ENCODE measurements at places on chromosomes 3 and 15.

DNA sequence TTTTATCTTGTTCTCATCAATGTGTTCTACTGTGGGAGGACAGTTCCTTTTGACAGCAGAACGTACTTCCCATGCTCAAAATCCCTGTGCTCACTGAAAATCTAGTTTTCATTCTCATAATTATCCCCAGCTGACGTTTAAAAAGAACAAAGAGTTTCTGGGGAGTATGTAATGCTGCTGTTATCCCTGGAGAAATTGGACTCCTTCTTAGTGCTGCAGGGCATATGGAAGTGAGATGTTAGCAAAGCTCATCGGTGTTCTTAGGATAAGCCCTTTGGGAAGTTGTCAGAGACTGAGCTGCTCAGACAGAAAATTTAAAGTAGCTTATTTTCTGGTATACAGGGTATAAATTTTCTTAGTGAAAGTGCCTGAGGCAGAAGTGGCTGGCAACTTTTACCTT lies 66.5 kb downstream of the CDAN1 start:
- DNase-seq, result no peak

DNA sequence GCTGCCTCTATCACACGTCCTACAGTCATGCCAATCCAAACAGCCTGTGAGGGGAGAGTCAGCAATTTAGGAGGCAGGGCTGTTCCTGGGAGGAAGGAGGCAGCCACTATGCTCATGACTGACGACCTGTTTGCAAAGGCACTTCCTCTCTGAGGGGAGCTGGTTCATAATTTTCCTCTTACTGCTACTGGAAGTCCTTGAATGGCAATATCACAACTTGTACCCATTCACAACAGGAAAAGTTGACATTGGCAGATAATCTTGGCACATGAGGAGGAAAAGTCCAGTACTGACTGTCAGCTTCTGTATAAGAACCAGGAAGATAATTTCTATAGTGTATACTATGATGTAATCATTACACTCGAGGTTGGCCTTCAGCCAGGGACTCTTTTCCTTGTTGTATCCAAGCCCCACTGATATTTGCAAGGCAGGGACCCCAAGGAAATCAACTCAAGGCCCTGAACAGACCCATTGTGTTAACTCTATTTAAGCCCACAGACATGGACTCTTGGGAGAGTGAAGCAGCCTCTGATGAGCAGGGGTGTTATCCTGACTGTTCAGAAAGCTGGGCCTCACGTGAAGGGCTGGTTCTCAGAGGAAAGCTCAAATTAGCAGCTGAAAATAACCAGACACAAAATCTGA lies 267.3 kb upstream of the ADAMTS9 start:
- no peak for DNase-seq

GRCh38 chr3:160091441-160091840 lies 102.8 kb downstream of the IL12A start:
- no peak for DNase-seq

DNA sequence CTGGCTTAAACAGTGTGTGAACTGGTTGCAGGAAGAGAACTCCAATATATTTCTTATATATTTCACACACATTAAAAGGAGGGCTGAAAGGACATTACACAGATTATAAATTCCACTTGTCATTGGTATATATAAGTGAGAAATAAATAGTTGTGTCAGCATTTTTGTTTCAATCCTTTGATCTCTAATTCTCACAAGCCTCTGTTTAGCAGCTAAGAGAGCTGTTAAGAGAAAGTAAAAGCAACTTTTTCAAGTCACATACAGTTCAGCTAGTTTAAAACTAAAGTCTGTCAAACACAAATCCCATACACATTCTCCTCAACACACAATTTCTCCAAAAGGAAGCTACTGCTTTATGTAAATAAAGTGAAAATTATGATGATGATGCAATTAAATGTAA lies 70.5 kb upstream of the CCDC39 start:
- DNase-seq, result no peak

- DNase-seq, result peak; percentile 95
These were observed 545.0 kb downstream of the ZPLD1 start for GRCh38 chr3:102979682-102980354.

DNA sequence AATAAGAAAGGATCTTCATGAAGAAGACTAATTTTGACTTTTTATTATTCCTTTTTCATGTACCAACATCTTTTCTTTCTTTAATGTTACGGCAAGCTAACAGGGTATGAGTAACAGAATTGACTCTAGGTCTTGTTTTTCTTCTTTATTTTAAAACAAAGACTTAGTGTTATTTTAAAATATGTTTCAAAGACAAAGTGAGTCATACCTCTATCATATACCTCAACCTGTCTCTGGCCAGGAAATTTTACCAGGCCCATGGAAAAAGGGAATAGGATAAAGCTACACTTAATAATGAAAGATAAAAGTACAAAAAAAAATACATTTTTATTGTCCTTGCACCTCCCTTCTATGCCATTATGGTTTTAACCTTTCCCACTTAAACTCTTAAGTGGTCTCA lies 57.4 kb downstream of the ZNF148 start:
- no peak for DNase-seq

DNA sequence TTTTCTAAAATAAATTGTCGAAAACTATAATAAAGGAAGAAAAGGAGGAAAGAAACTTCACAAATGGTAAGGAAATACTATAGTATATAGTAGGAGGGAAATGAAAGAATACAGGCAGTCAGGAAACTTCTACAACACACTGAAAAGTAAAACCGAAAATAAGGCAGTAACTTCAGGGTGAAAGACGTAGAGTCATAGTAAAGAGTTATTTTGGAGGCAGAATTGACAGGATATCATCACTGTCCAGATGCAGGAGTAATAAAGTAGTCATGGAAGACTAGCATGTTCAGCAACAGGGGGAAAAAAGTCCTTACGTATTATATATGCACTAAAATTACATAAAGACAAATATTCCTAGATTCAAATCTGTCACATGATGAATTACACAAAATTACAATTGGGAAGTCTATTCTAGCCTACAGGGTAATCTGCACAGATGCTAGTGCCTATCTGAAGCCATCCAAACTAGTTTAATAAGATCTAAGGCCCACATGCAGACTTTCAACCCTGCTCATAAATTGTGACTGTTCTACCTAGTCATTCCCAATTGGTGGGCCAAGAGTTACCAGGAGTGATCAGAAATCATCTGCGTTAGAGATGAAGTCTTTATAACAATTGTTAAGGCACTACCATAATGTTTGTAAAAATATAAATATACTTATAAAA lies 14.0 kb downstream of the VPS13C start:
- no peak for DNase-seq

DNA sequence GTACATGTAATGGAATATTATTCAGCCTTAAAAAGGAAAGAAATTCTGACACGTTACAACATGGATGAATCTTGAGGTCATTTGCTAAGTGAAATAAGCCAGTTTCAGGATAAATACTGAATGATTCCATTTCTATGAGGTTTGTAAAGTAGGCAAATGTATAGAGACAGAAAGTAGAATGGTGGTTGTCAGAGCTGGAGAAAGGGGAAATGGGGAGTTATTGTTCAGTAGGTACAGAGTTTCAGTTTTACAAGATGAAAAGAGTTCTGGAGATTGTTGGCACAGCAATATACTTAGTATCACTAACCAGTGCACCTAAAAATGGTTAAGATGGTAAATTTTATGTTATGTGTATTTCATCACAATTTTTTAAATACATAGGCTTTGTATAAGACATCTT lies 60.6 kb downstream of the USP8 start:
- no peak for DNase-seq

GRCh38 chr3:160106905-160107861 lies 118.0 kb upstream of the C3orf80 start:
- no peak for DNase-seq

DNA sequence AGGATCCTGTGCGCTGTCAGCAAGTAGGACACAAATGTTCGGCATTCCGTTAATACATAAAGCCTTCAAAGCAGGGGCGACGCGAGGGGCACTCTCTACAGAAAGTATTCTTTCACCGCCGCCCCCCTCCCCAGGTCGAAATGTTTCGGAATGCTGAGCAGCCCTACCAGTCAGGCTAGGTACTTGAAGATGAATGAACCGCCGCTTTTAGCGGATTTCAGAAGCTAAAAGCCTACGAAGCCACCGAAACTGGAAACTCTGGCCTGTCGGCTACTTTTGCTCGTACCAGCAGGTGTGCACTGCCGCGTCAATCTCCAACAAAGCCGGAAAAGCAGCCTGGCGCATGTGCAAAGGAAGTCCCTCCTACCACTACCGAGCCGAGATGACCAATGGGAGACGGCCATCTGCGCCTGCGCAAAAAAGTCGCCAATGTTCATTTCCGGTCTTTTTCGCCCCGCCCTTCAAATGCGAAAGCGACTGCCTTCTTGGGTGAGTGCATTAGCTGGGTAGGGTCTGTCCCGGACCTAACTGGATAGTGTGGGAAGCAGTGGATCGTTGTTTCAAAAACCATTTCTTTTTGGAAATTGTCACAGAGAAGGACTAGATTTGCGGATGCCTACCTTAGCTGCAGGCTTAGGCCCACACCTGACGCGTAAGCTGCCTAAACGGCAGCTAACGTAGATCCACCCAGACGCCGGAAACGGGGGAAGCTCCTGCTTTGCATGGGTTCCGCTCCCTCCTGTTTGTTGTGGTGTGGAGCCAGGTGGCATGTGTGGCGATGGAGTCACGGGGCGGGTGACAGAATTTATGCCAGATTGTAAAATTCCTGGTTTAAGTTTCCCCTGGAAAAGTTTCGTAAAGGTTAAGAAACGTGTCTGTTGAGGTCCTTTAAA lies at the start of gene WDR5B:
Gene WDR5B, minus strand, starts transcription at position 301 of the 893 bp plus-strand sequence. CDS start 534 bp downstream, outside the sequence.
- peak; percentile 96 for DNase-seq

GRCh38 chr3:38549082-38549481 lies 52.9 kb downstream of the EXOG start:
- no peak for DNase-seq

- no peak for DNase-seq
These were observed 83.8 kb upstream of the ROPN1 start for GRCh38 chr3:124075753-124076152.

- DNase-seq, result no peak
These were observed 101.8 kb downstream of the XXYLT1 start for GRCh38 chr3:195169011-195169649.

DNA sequence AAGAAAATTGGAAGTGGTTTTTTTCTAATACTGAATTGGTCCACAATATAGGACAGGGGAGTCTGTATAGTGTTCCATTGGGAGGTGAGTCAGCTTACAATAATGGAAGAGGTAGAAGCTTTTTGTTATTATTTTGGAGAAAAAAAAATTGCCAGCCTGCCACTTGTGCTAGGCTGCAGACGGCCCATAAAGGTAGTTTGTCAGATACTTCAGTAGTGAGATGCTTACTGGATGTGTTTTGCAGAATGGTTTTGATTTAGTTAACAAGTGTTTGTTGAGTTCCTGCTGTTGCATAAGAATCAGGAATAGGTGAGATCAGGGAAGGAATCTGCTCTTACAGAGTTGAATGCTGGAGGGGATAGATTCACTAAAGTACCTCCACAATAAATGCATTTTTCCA lies 1.0 kb downstream of the DTWD1 start:
- peak; percentile 15 for DNase-seq

DNA sequence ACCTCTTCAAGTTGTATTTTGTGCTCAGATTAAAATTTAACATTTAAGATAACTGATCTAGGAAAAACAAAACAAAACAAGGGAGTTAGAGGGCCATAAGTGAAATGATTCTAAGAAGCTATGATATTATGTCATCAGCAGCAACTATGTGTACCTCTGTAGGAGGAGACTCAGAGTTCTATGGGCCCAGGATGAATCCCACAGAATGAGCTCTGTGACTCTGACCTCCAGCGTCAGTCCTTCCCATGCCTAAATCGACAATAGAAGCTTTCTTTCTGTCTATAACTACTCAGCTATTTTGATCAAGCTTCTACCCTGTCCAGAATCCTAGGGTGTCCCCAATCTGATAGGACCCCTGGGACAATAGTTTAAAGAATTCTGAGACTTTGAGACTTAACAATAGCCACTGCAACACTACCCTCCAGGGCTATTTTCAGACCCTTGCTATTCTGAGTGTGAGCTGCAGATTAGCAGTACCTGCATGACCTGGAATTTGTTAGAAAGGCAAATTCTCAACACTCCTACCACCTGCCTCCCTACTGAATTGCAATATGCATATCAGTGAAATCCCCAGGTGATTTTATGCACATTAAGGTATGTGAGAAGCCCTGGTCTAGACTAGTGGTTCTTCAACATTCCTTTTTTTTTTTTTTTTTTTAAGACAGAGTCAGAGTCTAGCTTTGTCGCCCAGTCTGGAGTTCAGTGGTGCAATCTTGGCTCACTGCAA lies 66.7 kb downstream of the ARHGAP31 start:
- no peak for DNase-seq

DNA sequence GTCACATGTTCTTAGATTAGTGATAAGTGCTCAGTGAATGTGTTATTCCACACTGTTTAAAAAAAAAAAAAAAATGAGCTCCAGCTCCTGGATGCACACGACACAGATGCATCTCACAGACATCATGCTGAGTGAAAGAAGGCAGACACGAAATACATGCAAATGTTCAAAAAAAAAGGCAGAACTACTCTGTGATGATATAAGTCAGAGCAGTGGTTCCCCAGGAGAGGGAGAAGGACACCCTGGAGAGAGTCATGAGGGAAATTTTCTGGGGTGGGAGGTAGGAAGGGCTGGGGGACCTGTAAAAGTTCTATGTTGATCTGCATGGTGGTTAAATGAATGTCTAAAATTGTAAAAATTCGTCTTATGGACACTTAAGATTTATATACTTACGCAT lies 4.3 kb downstream of the CSRNP1 start:
- DNase-seq, result no peak

- no peak for DNase-seq
These were observed 6.7 kb downstream of the VGLL3 start for GRCh38 chr3:86984271-86984670.

DNA sequence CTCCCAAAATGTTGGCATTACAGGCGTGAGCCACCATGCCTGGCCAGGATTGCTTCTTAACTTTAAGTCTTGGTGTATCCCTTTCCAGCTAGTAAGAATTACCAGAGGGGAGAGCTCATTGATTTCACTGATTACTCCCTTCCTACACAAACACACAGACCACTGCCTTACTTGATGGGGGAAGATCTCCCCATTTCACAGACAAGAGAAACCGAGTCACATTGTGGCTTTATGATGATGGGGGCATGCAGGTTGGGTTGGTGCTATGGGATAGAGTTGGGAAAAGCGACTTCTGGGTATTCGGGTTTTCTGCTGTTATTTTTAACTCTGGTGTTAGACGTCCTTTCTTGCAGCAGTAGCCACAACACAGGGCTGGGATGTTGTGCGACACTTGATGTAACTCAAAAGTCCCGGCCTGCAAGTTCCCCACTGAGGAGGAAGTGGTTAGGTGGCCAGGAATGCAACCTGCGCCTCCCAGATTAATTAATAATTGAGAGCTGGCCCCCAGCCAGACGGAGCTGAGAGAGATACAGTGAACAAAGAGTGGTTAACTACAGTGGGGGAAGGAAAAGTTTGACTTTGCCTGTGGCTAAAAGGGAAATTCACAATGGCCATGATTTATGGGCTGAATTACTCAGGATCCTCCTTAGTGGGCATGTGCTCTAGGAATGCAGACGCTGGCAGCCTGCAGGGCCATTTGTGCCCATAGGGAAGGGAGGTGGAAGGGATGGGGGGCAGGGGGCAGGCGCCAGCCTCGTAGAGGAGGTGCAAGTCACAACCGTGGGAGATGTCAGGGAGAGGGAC lies 63.6 kb downstream of the SMAD6 start:
- DNase-seq, result no peak

Measured in iris pigment epithelial cell (primary cell).